NCI-H1417 treated with DMSO at 0.1 percent for 48 hours (cell line): ENCODE measurements at places on chromosomes 4 and X.
A peak's percentile ranks its signal among the peaks of the same experiment; 100 is the strongest.

GRCh38 chr4:114752391-114753165 is 154.0 kb downstream of the UGT8 start:
- no peak for DNase-seq

DNA sequence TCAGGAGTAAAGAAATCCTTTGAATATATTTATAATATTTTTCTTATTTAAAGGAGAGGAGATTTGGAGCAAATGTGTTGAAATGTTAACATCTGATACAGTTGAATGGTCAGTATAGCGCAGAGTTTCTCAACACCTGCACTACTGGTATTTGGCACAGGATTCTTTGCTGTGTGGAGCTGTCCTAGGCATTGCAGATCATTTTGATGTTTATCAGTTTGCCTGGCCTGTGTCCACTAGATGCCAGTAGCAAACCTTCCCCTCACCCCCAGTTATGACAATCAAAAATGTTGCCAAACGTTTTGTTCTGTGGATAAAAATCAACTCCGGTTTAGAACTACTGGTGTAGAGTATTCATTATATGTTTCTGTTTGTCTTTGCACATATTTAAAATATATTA is 765.3 kb upstream of the SLIT2 start:
- DNase-seq = no peak

DNA sequence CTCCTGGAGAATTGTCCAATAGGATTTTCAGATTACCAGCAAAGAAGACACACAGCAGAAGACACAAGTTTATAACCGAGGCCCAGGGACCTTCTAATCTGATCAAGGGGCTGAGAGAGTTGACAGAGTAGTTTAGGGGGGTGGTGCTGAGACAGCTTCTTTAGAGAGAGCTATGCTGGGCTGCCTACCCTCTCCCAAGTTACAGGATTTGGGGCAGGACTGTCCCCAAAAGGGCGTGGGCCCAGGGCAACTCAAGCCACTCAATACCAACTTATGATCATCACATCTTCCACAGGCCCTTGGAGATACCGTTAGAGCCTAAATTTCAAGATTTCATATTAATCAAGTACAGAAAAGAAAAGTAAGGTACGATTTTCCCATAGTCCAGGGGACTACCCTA is 43.0 kb downstream of the PDHA1 start:
- no peak for DNase-seq

GRCh38 chr4:123166023-123166422 is 230.6 kb upstream of the SPRY1 start:
- DNase-seq = no peak

DNA sequence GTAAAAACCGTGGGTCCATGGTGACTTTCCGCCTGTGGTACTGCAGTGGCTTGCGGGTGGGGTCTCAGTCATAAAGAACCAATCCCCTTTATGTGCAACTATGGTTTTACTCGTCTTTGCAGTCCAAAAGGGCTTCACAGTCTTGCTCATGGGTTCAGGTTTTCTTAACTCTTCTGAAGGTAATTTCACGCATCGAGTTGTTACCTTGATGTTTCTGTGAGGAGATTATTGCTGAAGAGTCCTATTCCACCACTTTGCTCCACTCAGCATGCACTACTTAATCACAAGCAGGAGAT is 41.5 kb downstream of the F8 start:
- DNase-seq = no peak

GRCh38 chrX:45862801-45863200 is 662.1 kb upstream of the DIPK2B start:
- DNase-seq = no peak

DNA sequence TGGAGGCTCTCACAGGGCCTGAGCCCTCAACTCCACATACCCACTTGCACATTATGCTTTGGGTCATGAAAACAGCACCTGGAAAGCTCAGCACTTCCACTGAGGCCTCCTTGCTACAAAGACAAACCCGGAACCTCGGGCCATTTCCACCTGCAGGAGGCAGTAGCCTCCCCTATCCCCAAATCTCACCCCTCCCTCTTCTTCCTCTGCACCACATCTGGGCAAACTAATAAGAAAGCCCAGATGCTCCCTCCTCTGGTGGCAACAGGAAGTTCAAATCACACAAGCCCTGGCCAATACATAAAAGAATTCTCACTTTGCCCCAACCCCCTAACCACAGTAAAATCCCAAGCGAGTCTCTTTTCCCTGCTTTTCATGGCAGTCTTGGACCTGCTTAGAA is 136.4 kb downstream of the MAPK10 start:
- DNase-seq = no peak

DNA sequence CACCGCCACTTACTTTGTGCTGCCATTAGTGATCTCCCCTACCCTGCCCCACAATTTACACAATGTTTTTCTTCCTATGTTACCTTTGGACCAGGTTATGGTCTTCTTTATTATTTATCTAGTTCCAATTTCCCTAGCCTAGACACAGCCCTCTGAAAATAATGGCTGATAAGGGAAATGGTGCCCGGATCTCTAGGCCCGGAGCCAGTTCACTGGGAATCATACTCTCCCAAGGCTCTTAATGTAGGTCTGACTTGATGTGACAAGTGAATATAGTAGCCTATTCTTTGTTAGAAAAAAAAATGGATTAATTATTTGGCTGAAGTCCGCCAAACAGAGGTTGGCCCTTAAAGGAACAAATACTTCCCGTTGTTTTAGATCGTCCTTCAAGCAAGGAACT is 208.0 kb downstream of the RELL1 start:
- DNase-seq = no peak

DNA sequence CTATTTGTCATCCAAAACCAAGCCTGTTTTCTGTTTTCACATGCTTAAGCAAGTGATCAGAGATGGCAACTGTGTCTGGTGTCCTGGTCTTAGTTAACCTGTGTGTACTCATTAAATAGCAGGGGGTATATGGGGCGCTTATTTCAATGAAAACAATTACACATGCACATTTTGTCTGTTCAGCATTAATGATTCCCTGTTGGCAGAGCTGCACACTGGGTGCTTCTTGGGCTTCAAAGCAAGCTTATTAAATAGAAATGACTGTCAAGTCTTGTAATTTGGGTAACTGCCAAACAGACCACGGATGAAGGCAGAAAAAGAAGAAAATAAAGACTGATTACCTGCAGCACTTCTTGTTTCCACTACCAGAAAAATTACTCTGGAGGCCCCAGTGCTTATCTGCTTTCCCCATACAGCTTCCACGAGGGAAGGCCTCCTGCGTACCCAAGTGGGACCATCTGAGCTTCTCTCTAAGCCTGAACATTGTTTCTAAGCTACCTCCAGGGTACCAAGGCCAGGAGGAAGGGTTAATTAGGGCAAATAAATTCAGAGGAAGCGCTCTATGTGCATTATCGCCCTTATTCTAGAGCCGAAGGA is 107.2 kb upstream of the TBL1X start:
- DNase-seq = no peak

DNA sequence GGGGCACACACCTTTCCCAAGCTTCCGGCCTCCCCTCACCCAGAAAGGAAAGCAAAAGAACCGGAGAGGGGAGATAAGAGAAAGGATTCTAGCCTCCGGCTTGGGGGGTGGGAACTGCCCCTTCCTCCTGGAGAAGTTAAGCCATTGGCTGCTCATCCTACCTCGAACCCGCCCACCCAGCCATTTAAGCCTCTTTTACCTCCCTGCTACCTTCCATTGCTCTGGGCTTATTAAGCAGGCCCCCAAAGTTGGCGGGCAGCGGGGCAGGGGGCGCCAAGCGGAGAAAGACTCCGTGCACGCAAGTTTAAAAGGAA is 2.3 kb downstream of the MAML3 start:
- peak; percentile 86 for DNase-seq

DNA sequence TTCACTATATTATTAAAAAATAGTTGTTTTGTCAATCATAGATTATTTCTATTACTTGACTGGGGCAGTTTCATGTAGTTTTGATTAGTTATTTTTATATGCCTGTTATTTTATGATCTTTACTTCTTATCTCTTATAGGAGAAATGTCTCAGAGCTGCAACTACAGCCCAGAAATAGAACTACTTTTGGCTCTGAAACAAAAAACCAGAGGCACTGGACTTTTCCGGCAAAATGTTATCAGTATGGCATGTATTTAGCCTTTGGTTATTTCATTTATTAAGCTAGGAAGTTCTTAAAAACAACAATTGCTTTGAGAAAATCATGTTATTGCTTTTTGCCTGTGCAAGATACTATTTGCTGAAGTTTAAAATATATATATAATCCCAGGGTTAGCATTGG is 566.5 kb downstream of the ANKRD50 start:
- DNase-seq = no peak

- no peak for DNase-seq
Measured at GRCh38 chr4:38615847-38616246, 48.2 kb upstream of the KLF3 start.

DNA sequence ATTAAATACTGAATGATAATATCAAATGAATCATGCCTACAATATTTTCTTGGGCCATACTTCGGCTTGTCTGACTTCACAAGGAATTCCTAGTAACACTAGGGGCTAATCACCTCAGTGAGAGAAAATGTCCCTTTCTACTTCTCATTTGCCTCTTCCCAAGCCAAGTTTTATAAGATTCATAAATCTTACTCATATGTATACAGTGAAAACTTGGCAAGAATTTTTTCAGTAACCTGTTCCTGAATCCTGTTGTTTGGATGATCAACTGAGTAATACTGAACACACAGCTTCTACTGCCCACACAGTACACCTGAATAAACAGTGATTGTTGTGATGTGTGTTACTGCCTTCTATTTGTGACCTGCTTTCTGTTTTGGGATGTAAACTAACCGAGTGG is 16.5 kb downstream of the TMPRSS11E start:
- DNase-seq = no peak

GRCh38 chr4:2395038-2395437 is 23.4 kb downstream of the ZFYVE28 start:
- no peak for DNase-seq

DNA sequence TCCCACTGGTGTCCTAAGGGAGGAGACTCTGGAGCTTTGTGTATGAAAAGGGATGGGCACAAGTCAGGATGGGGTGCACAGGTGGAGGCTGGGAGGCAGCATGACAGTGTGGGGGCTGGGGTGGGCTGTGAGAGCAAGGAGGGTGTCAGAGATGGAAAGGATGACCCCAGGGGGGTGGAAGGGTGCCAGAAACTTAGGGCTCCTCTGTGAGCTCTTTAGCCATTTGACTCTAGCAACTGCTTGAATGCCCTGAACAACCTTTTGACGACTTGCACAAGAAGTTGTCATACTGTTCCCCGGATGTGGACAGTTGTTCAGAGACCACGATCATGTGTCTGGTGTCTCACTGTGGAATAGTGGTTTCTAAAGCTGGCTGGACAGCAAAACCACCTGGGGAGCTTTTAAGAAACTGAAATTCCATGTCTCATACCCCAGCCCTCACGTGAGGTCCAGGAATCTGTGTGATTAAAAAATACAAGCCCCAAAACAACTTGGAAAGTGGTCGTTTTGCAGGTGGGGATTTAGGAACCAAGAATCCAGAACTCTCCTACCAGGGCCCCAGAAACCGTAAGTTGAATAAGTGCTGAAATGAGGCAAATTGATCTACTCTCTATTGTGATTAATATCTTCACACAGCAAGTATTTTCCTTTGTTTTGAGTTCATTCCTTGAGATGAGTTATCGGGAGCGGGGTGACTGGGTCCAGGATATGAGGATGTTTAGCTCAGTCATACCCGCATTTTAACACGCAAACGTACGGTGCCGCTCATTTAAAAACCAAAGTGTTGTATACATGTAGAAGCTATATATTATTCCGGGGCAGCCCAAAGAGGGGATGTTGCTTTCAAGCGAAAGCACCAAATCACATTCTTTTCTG is 3.4 kb downstream of the RHOH start:
- DNase-seq = no peak

GRCh38 chr4:11139871-11140270 is 288.8 kb downstream of the HS3ST1 start:
- no peak for DNase-seq
